Stimulated activated CD8-positive, alpha-beta memory T cell treated with anti-CD3 and anti-CD28 coated beads, Interleukin-7, amount 100 ng/mL, for 4 hours (primary cell): ENCODE measurements at places on chromosomes 7 and 10.

- DNase-seq: no peak
Measured at GRCh38 chr10:131186547-131187253, 124.8 kb downstream of the TCERG1L start.

DNA sequence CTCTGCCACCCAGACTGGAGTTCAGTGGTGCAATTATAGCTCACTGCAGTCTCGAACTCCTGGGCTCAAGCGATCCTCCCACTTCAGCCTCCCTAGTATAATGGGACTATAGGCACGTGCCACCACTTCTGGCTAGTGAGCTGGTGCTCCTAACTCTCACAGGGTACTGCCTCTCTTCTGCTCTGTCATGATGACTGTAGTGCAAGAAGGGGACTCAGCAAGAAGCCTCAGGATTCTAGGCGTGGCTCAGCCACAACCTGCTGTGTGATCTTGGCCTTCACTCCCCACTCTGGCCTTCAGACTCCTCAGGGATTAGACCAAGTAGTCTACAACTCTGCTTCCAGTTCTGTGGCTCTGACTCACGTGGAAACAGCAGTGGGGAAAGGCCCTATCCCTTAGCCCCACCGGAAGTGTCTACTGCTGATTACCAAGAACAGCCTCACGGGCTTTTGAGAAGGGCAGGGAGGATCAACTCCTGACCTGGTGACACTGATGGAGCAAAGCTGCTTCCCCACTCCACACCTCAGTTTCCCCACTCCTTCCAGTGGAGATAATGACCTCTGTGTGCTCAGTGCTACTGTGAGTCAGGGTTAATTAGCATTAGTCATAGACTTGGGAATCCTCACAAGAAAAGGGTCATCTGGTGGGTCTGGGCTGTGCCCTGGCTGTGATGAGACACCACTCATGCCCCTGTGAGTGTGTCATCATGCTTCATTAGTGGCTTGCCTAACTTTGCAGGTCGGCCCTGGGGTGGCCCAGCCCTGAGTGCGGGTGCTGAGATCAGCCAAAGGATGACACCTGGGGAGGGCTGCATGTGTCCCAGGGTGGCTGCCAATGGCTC is 41.1 kb downstream of the ZC3HC1 start:
- no peak for DNase-seq

DNA sequence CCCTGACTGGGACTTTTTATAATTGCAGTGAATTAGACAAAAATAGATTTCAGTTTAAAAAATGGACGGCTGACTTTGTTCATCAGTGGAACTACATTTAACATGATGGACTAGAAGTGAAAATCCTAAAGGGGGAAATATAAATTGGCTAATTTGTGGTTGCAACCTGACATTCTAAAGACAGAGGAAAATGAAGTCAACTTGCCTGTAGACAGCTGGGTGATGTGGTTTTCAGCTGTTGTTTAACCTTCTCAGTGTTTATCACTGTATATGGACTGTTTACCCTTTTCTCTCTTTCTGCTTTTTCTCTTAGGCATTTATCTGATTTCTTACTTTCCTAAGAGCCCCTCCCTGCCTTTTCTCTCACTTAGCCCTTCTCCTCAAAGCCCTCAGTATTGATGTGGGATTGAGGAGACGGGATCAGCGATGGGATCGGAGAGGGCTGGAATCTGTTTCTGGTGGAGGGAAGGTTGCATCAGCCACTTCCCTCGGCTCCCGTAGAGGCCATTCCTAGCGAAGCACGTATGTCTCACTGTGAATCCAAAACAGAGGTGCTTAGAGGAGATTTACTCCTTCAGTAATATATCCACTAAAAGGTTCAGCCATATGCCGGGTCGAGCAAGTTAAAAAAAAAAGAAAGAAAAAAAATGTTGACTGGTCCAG is 109.0 kb upstream of the KLF6 start:
- DNase-seq: no peak

DNA sequence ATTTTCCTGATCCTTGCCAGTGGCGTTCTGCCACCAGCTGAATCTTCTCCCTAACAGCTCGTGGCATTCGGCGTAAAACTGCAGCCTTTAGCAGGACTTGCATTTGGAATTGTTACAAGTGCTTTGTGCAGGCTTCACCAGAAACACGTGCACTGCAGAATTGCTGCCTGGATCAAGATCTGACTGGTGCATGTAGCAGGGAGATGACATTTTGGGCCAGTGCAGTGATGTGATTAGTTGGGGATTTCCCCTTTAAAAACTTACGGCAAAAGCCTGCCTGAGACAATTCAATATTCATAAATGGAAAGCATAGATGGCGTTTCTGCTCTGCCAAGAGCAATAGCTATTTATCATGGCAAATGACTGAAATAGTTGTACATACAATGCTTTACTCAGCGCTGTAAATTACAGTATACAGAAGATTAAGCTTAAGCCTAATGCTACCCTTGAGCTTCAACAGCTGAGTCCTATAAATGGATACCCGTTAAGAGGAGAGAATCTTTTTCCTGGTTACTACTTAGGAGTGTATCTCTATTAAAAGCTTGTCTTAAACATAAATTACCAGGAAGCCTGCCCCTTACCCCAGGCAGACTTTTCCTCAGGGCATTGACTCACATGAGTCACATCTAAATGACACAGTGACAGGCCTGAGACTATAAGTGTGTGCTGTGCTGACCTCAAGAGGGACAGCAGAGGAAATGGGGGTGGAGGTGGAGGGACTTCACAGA is 106.3 kb downstream of the ATXN7L1 start:
- DNase-seq: no peak
